ENCODE measurements at places on chromosomes 12 and 14.

DNA sequence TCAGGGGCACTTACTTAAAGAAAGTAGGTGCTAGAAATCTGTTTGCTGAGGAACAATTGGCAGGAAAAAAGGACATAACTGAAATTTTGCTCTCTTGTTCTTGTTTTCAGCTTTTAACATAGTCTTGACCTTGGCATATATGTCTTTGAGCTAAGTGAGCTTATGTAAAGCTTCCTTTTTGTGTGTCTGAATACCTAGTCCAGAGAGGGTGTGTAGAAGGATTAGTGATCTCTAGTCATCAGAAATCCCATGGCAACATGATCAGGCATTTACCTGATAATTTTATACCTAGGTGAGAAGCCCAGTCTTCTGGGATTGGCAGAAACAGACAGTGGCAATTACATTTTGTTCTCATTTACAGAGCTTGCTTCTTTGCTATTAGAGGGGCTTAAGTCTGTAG is 166.1 kb downstream of the SNAPC1 start:
- no peaks in the 10 kb centered on the region for H3K27me3 ChIP-seq
- H3K4me3 ChIP-seq = no peak overlapping the region
- peak overlapping the region; percentile 74 for H3K27ac ChIP-seq
- H3K36me3 ChIP-seq = no peaks in the 10 kb centered on the region
- DNase-seq = no peak

DNA sequence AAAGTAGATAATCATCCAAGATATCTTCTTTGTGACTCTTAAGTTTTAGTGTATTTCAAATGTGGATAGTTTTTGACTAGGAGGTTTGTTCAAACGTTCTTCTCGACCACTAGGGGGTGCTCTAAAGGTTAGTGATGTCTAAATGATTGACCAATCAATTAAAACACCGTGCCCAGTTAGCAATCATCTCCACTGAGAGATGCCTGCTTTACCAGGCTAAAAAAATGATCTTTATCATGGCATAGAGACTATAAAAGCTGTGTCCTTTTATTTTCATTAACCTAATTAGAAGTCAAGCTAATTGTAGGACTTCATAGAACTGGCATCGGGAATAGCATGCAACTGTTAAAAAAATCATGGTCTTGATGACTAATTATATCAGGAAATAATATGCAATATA is 153.9 kb downstream of the PRKCH start:
- no peak overlapping the region for H3K4me3 ChIP-seq
- no peaks in the 10 kb centered on the region for H3K27me3 ChIP-seq
- no peak overlapping the region for H3K27ac ChIP-seq
- peaks cover 59% of the 10 kb centered on the region for H3K4me1 ChIP-seq

DNA sequence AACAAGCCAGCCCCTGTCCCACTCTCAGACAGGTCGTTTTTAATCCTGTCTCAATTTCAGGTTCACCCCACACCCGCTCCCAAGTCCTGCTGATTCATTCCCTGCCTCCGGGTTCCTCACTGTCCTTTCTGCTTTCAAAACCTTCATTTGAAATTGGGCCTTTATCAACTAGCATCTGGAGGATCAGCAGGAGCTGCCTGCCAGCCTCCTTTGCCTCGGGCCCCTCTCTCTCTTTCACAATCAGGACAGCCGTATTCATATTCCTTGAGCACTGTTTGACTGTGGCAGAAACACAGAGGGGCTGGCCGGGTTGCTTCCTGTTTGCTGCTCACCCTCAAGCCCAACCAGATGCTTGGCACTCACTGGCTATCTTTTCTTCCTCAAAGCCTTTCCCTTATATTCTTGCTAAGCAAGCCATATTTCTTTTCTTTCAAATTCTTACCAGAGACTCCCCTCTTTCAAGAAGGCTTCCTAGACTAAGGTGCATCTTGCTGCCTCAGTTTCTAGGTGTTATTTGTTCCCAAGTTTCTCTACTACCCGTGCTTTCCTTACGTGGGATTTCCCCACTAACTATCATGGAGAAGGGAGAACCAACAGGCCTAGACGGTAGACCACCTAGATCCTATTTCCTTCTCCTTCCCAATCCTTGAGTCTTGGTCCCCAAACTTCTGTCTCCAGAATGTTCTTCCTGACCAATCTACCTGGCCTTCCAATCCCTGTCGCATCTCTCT is 3.0 kb downstream of the GALNT6 start:
- no peak overlapping the region for H3K27ac ChIP-seq
- no peaks in the 10 kb centered on the region for H3K27me3 ChIP-seq
- H3K4me3 ChIP-seq = no peak overlapping the region
- H3K36me3 ChIP-seq = no peaks in the 10 kb centered on the region
- peak; percentile 20 for DNase-seq

- no peak overlapping the region for H3K27ac ChIP-seq
- H3K4me3 ChIP-seq = no peak overlapping the region
- DNase-seq = no peak
- H3K36me3 ChIP-seq = peaks cover 27% of the 10 kb centered on the region
- no peaks in the 10 kb centered on the region for H3K27me3 ChIP-seq
- H3K4me1 ChIP-seq = no peaks in the 10 kb centered on the region
Observed at GRCh38 chr14:81187832-81188522, 32.8 kb downstream of the GTF2A1 start.

DNA sequence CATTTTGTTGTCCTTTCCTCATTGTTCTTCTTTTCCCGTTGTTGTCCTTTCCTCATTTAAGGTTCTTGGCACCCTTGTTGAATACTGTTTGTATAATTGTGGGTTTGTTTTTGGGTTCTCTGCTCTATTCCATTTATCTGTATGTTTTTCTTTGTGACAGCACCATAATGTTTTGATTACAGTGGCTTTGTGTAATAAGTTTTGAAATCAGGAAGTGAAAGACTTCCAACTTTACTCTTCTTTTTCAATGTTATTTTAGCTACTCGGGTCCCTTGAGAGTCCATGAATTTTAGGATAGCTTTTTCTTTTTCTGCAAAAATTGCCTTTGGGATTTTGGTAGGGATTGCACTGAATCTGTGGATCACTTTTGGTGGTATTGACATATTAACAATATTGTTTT is 28.1 kb downstream of the ETNK1 start:
- no peaks in the 10 kb centered on the region for H3K27me3 ChIP-seq
- DNase-seq = no peak
- H3K4me1 ChIP-seq = peaks cover 4% of the 10 kb centered on the region
- no peak overlapping the region for H3K27ac ChIP-seq
- no peaks in the 10 kb centered on the region for H3K36me3 ChIP-seq

DNA sequence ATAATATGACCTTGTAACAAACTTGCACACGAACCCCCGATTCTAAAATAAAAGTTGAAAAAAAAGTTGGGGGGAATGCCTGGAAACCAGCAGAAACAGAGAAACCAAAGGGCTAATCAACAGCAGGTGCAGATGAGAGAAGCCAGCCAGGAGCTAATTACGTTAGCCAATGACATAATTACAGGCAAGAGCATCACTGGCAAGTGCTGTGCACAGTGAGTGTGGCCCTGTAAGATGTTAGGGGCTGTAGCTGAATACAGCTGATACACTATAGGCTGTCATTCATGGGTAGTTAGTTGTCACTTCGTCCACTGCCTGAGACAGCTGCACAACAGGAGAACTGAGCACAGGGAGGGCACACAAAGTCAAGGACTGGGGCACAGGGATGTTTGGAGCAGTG is 7.3 kb upstream of the FGF23 start:
- H3K27me3 ChIP-seq = no peaks in the 10 kb centered on the region
- H3K27ac ChIP-seq = no peak overlapping the region
- no peak for DNase-seq
- H3K4me3 ChIP-seq = no peak overlapping the region

GRCh38 chr14:105271224-105271890 is 23.0 kb downstream of the BTBD6 start:
- H3K27me3 ChIP-seq = no peaks in the 10 kb centered on the region
- H3K27ac ChIP-seq = no peak overlapping the region
- no peak for DNase-seq

DNA sequence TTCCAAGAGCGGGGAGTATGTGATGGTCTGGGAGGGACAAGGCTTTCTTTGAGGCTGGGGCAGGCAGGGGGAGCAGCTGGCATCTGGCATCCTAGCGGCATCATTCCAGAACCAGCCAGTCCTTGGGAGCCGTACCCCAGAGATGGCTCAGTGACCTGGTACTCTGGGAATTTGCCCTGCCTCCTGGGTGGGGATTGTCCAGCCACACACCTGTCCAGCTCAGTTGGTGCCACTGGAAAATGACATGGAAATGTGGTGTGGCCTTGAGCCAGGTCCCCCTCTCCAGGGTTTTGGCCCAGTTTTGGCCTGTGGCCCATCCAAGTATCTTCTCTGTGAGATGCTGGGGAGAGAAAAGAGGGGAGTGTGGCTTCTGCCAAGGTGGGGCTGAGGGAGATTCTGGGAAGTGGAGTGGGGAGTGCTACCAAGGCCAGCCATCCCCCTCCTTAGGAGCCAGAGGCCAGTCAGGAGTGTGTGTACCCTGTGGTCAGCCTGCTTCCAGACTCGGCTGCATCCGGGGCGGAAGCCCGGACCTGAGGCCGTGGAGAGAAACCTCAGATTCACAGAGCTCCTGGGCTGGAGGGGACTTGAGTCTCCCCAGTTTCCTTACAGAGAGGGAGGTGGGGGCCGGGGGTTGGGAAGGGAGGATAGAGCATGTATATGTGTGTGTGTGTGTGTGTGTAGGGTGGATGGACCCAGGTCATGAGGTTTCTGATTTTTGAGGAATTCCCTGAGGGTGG is 14.7 kb upstream of the KRT80 start:
- H3K4me3 ChIP-seq = no peak overlapping the region
- no peaks in the 10 kb centered on the region for H3K27me3 ChIP-seq
- peaks cover 50% of the 10 kb centered on the region for H3K4me1 ChIP-seq
- no peak overlapping the region for H3K27ac ChIP-seq
- no peaks in the 10 kb centered on the region for H3K36me3 ChIP-seq

DNA sequence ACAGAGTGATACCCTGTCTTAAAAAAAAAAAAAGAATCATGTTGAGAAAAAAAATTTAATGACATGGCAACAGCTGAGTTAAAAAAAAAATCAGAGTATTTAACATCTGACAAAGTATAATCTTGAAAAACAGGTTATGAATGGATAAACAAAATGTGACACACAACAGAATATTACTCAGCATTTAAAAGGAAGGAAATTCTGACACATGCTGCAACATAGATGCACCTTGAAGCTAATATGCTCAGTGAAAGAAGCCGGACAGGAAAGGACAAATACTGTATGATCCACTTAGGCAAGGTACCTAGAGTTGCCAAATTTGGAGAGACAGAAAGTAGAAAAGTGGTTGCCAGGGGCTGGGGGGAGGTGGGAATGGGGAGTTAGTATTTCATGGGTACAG is 19.4 kb upstream of the EIF2B2 start:
- H3K36me3 ChIP-seq = no peaks in the 10 kb centered on the region
- H3K4me3 ChIP-seq = no peak overlapping the region
- peaks cover 28% of the 10 kb centered on the region for H3K4me1 ChIP-seq

DNA sequence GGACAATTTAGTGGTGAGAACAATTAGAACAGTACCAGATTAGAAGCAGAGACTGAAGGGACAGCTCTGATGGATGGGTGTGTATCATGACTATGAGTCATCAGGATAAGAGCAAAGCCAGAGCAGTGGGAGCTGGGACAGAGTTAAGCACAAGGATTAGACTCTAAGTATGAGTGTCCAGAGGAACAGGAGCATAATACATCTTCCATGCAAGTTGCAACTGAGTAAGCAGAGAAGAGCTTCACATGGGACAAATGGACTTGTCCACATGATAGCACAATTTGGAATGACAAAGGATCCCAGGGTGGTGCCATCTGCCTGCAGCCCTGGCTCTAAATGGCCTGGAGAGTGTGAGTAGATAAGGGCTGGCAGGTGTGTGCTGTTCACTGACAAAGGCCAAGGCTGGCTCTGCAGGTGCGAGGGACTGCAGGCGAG is 226.4 kb upstream of the CAND1 start:
- H3K27me3 ChIP-seq = no peaks in the 10 kb centered on the region
- no peak overlapping the region for H3K4me3 ChIP-seq
- DNase-seq = peak; percentile 71
- H3K4me1 ChIP-seq = no peaks in the 10 kb centered on the region

DNA sequence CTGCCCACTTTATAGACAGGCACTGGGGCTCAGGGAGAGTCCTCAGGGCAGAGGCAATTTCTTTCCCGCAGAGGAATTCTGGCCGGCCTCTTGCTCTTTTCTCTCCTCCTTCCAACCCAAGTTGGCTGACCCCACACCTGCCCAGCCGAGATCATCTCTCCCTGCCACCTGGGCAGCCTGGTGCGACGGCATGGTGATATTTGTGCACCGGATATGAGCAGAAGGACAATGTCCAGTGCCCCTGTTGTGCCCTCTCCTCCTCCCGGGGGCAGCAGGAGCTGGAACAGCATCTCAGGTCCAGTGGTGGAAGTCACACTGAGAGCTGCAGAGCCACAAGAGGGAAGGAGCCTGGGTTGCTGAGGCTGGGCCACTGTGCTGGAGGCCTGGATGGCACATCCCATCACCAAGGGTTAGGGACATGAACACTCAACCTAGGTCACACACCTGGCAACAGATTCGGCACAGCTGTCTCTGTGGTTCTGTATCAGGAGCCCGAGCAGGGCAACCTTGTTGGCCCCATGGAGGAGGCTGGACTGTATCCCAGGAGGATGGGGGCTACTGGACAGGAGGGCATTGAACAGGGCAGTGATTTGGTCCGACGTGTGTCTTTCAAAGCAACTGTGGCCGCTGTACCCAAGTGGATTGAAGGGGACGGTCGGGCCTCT is 57.7 kb upstream of the DIO3 start:
- H3K27ac ChIP-seq = no peak overlapping the region
- no peak overlapping the region for H3K4me3 ChIP-seq
- no peaks in the 10 kb centered on the region for H3K36me3 ChIP-seq

- no peak overlapping the region for H3K27ac ChIP-seq
- H3K27me3 ChIP-seq = no peaks in the 10 kb centered on the region
- peaks cover 3% of the 10 kb centered on the region for H3K36me3 ChIP-seq
- no peaks in the 10 kb centered on the region for H3K4me1 ChIP-seq
- H3K4me3 ChIP-seq = no peak overlapping the region
Observed at GRCh38 chr14:70947739-70948138, 40.5 kb downstream of the PCNX1 start.

DNA sequence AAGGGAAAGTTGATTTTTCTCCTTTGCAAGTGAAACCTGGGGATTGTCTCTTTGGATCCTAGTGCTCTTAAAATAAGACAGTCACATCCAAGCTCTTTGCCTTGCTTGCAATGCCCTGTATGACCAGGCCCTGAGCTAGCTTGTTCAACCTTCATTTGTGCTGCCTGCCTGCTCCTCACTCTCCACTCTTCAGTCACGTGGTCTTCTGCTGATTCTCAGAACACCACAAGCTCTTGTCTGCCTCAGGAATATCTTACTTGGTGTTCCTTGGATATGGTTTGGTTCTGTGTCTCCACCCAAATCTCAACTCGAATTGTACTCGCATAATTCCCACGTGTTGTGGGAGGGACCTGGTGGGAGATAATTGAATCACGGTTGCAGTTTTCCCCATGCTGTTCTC is 318.7 kb downstream of the RMST start:
- H3K27me3 ChIP-seq = no peaks in the 10 kb centered on the region
- DNase-seq = no peak
- no peaks in the 10 kb centered on the region for H3K4me1 ChIP-seq
- no peak overlapping the region for H3K4me3 ChIP-seq
- no peaks in the 10 kb centered on the region for H3K36me3 ChIP-seq
- H3K27ac ChIP-seq = no peak overlapping the region

GRCh38 chr14:99945732-99946651 is 119.2 kb upstream of the EVL start:
- H3K4me1 ChIP-seq = peaks cover 7% of the 10 kb centered on the region
- DNase-seq = no peak
- H3K27me3 ChIP-seq = peaks cover 3% of the 10 kb centered on the region
- H3K4me3 ChIP-seq = no peak overlapping the region

- H3K27me3 ChIP-seq = no peaks in the 10 kb centered on the region
- no peaks in the 10 kb centered on the region for H3K4me1 ChIP-seq
- no peak overlapping the region for H3K4me3 ChIP-seq
Observed at GRCh38 chr12:106434526-106434925, 77.0 kb downstream of the POLR3B start.

- no peaks in the 10 kb centered on the region for H3K36me3 ChIP-seq
- peak overlapping the region; percentile 75 for H3K27ac ChIP-seq
- no peaks in the 10 kb centered on the region for H3K27me3 ChIP-seq
- peaks cover 17% of the 10 kb centered on the region for H3K4me1 ChIP-seq
- no peak for DNase-seq
Observed at GRCh38 chr14:68000511-68000910, 180.9 kb downstream of the RAD51B start.
